ENCODE measurements at places on chromosomes 7 and 10.

DNA sequence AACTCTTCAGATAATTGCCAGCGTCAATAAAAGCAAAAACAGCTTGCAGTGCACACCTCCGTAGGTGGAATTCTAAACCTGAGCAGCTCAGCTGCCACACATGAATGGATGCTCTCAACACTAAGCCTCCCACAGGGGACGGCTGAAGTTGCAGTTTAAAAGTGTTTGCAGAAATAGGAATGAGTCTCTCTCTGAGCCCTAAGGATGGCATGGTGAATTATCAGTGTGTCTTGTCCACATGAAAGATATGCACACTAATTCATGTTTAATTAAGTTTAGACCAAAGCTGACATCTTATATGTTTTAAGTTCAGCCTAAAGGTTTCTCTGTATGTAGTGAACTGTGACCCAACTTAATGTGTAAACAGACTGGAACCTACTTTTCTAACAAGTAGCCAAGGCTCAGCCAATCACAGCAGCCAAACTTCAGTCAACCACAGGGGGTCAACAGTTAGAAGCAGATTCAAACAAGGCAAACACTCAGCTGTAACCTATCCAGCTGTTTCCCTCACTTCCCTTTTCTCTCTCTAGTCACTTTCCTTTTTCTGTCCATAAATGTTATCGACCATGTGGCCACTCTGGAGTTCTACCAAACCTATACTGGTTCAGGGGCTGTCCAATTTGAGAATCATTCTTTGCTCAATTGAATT, 38.1 kb downstream of the CTTNBP2 start:
- no peak for DNase-seq

DNA sequence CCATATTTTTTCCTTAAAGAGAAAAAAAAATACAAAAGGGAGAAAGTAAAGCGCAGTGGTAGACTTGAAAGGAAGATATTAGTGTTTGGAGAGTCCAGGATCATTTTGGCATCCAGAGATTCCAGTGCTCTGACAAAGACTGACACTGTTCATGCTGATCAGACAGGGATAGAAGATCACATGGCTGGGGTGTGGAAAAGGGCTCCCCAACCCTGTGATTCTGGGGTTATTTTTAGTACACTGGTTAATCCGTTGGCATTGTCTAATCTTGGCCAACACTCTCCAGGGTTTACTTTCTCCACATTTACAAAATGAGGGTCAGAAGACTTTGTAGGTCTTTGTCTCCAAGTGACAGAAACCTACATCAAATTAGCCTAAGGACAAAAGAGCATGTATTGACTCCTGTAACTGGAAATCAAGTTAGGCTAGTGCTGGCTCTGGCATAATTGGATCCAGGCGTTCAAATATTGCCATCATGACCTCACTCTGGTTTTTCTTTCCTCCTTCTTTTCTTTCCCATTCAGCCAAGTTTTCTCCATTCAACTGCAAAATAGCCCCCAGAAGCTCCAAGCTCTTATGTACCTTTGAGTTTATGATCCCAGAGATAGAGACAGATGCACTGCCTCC, 181.6 kb downstream of the PHTF2 start:
- DNase-seq: no peak

- DNase-seq: no peak
Measured at GRCh38 chr7:111532625-111533024, 29.7 kb downstream of the IMMP2L start.

- no peak for DNase-seq
Measured at GRCh38 chr10:96840841-96841518, 8.9 kb downstream of the LCOR start.

DNA sequence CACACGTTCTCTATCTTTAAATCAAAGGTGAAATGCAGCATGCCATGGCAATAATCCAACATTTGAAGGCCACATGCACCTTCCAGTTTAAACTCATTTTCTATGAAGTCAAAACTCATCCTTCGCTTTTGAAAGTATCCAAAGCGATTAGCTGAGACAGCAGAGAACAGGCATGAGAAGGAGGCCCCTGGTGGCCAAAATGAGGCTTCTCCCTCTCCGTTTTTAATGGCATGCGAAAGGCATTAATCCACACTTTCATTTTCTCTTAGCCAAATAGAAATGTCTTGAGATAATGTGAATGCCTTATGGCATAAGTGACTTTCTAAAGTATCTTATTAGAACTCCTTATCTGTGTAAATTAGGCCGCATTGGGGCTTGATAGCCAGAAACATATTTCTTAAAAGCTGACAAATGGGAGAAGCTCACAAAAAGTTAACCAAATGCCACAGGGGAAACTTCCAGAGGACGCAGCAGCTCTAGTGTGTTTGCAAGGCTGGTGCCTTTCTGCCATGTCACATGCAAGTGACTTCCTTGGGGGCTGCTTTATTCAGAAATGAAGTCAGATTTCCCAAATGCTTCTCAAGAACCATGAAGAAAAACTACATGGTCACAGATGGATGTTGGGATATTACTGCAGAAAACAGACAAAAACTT, 1189.6 kb downstream of the SORCS1 start:
- DNase-seq: no peak

- no peak for DNase-seq
Measured at GRCh38 chr7:69169386-69169785, 428.9 kb upstream of the AUTS2 start.

DNA sequence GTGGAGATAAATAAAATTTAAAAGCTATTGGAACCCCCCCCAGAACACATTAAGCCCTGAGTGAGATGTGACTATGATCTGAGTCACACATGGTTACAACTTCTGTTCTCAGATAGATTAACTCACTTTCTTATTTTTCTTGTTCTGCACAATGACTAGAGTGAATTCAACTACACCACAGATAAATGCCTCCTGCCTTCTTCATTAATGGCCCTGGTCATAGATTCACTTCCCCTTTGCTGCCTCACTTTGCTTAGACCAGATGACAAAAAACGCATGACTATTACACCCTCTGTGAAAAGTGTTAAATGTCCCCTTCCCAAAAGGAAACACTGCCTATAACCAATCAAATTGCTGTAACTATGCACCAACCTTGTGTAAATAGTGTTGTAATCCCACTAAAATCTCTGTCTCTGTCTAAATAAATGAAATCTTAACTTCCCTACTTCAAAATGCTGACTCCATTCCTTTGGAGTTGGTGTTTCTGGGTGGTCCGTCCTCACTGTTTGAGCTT, 49.4 kb downstream of the AKR1D1 start:
- DNase-seq: no peak

DNA sequence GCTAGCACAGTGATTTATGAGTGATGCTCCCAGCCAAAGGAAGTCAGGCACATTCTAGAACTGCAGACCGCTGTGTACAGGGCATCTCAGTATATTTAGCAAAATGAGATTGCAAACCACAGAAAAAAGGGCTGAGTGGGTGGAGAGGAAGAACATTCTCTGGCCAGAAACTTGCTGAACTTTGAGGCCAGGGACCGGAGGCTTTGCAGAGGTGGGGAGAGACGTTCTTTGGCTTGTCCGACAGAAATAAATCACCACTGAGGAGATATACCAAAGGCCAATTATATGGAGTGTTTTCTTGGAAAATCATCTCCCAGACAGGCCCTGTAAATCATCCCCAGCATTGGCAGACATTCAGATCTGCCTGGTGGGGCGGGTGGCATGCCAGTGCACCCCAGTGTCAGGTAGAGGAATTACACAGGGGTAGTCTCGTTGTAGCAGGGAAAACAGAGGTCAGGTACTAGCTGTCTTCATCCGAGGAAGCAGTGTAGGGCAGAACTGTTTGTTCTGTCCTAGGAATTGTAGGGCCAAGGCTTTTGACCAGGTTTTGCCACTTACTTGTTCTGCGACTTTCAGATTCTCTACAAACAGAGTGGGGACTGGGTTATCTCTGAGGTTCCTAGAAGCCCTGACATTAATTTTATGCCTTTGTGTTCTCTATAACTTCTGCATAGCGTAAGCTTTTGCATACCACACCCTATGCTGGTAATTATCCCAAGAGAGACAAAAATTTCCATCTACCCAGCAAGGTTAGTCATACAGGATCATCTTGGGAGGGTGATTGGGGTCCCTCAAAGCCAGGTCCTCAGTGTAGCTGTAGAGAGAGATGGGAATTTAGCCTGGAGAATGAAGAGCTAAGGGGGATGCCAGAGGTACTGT, 655.6 kb downstream of the LRMDA start:
- no peak for DNase-seq

DNA sequence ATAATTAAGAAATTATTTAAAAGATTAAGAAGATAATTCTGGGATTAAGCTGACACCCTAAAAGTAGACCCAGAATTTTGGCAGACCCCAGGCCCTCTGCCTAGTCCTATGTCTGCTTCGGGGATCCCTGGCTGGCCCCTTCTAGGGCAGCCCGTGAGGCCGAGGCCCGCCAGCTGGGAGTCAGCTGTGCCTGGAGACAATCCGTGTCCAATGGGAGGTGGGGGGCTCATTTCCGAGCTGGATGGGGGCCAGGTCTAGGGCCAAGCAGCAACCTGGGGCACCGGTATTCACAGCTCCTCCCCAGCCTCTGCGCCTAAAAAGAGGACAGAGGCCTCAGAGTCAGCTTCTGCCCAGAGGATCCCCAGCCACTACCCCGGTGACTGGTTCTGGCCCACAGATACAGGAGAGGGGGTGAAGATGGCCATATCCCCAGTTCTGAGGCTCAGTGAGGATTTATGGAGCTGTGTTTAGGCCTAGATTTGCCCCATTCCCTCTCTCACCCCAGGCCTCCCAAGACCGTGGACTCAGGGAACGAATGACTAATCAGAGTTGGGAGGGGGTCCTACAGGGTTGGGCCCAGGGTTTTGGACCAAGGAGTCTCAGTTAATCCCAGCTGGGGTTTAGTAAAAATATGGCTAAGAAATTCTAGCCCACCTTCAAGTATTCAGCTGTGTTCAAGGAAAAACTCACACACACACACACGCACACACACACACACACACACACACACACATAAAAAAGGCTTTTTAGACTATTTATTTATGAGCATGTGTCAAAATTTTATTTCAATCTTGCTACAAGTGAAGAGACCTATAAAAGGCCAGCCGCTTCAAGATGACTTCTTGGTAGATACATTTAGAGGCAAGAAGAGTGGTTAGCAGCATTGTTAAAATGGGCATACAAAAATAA, 37.4 kb upstream of the LBX1 start:
- no peak for DNase-seq

DNA sequence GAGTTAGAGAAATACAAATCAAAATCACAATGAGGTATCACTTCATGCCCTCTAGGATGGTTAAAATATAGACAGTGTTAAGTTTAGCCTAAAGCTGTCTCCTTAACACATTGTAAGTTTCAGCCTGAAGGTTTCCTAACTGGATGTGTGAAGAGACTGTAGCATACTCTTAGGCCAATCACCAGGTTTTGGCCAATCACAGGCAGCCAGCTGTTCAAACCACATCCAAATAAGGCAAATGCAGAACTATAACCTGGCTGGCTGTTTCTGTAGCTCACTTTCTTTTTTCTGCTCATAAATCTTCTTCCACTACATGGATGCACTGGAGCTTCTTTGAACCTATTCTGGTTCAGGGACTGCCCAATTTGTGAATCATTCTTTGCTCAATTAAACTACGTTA, 19.7 kb downstream of the ESYT2 start:
- DNase-seq: no peak

DNA sequence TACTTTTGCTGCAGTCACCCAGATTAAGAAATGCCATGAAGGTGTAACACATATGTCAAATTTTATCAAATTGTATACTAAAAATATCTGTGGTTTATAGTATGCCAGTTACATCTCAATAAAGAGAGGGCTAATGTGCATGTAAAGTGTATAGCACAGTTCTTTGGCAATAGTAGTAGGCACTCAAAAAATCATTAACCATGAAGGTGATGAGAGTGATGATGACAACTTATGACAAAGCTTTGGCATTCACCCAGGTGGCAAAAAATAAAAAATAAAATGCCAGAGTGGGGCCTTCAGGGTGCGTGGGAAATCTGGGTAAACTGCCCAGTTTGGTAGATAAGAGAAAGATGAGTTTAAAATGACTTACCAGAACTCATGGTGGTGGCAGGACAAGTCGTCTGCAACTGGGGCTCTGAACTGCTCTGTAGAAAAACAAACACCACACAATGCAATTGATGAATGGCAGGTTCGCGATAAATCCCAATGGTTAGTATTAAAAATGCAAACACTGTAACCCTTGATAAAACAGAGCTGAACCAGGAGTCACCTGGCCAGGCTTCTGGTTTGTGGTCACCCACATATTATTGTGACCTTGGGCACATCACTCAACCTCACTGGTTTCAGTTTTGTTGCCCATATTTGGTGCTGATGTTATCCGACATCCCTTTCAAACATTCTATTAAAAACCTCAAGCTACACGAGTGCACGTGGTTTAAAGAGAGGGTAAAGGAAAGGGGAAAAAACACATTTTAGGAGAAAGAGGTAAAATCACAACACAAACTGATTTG, 120.2 kb downstream of the SORBS1 start:
- no peak for DNase-seq

DNA sequence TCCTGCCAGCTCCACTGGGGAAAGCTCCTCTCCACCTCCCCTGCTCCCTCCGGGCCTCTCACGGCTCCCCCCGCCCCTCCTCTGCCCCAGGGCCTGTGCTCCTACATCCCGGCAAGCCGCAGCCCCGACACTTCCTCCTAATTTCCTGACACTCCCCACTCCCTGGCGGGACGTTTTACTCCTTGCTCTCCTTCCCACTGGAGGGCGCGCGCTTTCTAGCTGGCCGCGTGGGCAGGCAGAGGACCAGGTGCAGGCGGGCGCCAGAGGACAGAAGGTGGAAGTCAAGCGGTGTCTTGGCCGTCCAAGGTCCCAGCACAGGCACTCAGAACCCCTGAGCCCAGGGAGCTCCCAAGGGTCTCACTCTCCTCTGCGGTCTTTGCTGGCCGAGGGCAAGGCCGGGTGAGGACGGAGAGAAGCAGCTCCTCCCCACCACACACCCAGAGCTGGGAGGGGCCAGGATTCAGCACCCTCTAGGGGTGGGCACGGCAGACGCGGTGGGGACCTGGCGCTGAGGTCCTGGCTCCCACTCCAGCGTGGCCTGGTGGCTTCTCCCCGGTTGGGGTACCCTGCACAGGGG, 19.1 kb downstream of the ADAM8 start:
- DNase-seq: no peak

DNA sequence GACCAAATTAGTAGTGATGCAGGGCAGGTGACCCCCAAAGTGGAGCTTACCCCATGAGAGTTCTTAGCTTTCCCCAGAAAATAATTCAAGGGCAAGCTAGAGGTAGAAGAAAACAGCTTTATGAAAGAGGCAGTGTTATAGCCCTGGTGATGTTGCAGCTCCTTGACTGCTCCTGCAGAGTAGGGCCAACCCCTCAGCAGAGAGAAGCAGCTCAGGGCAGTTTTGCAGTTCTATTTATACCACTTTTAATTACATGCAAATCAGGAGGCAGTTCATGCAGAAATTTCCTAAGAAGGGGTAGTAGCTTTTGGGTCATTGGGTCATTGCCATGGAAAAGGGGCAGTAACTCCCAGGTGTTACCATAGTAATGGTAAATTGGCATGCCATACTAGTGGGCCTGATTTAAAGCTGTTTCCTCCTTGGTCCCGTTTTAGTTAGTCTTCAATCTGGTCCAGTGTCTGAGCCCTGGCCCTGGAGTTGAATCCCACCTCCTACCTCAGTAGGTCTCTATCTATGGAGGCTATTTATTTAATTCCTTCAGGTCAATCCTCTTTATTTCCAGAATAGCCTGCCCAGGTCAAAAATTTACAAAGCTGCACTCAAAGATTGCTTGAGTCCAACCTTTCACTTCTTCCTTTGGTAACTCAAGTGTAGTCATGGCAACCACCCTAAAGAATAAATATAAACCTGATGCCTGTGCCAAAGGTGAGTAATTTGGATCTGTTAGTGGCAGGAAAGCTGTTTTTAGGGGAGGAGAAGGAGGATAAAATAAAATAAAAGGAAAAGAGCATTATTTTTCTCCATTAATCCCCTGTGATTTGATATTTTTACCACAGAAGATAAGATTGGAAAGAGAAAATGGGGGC, 29.5 kb downstream of the PLXDC2 start:
- no peak for DNase-seq

- no peak for DNase-seq
Measured at GRCh38 chr7:122643250-122643649, 55.7 kb downstream of the RNF133 start.
